ENCODE measurements at places on chromosomes 7 and 10.
A peak's percentile ranks its signal among the peaks of the same experiment; 100 is the strongest.

DNA sequence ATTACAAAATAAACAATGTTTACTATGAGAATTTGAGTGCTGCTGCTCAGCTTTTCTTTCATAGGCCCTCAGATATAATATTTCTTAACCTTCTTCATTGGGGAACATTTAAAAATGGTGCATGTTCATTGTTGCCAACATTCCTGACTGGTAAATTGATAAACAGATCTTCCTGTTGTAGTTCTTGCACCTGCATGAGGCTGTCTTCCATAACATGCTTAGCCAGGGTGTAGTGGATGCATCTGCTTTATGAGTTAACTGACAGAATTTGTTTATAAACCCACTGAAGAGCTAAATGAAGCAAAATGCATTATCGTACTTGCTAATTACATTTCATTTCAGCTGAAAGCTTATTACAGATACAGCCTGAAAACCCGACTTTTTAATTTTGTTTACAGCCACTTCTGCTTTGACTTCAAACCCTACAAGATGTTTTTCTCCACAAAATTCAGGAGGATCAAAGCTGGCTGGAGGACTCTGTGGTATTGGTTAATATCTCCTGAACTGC, 177.2 kb downstream of the SEM1 start:
- DNase-seq, result no peak

DNA sequence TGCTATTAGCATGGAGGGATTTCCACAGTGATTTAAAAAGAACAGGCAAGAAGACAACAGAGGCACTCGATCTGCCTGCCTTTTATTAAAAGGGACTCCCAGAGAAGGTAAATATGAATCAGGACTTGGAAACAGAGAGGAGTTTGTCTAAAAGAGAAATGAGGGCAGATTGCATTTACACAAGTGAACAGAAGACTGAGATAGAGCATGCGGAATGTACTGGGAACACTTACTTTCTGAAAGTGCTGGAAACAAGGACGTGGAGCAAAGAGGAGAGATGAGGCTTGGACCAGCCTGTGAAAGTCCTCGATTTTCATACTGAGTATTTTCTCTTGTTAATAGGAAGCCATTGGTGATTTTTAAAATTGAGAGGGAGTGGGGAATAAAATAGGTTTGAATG, 35.7 kb downstream of the MEOX2 start:
- DNase-seq, result no peak

DNA sequence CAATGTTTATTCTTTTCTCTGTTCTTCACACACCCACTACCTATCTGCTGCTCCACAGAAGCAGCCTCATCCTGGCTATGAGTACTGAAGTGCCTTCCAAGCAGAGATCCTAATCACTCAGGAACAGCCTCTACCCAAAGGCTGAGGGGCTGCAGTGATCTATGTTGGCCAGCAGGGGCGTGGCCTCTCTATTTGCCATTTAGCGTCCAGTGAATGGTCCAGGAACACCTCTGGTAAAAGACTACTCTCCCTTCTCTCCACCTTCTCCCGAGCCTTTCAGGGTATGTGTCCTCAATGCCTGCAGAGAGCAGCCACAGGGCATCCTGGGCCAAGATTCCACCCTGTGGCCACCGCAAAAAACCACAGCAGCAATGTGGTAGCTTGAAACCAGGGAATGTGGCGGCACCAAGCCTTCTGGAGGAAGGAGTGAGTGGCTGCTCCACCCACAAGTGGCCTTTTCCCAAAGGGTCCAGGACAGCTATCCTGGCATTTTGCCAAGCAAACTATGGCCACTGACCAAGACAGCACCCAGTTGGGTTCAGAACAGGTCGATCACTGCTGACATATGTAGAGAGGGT, 70.9 kb downstream of the SYPL1 start:
- peak; percentile 23 for DNase-seq

DNA sequence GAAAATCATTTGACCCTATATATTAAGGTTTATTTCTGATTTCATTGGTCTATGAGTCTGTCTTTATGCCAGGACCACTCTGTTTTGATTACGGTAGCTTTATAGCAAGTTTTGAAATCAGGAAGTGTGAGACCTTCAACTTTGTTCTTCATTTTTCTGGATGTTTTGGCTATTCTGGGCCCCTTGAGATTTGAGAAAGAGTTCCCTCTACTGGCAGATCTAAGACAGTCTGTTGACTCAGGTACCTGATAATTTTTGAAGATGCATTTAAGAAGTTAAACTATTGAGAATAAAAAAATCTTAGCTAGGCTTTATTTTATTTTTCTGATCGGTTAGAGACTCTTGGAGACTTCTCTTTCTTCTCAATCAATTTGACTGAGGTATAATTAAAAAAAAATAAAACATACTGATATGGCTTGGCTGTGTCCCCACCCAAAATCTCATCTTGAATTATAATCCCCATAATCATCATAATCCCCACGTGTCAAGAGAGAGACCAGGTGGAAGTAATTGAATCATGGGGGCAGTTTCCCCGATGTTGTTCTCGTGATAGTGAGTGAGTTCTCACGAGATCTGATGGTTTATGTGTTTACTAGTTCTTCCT, 209.2 kb downstream of the SNX10 start:
- no peak for DNase-seq

DNA sequence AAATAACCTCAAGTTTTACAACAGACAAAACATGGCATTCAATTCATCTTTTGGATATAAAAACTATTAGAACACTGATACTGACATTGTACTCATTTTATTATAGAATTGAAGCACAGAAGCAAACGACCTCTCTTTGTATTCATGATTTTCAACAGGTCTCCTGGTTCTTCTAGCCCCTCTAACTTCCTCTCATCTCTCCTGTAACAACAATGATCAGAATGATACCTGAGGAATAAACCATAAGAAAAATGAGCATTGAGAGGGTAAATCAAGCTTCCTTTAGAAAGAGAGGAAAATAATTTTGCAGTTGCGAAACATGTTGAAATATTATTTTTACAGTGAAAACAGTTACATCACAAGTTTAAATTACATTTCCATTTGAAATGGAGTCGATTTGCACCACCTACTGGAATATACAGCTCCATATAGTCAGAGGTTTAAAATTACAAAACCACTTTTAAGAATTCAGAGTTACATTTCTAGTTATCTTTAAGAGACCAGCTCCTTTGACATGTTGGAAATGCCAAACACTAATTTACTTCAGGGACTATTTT, 17.5 kb upstream of the TEX36 start:
- DNase-seq, result no peak

DNA sequence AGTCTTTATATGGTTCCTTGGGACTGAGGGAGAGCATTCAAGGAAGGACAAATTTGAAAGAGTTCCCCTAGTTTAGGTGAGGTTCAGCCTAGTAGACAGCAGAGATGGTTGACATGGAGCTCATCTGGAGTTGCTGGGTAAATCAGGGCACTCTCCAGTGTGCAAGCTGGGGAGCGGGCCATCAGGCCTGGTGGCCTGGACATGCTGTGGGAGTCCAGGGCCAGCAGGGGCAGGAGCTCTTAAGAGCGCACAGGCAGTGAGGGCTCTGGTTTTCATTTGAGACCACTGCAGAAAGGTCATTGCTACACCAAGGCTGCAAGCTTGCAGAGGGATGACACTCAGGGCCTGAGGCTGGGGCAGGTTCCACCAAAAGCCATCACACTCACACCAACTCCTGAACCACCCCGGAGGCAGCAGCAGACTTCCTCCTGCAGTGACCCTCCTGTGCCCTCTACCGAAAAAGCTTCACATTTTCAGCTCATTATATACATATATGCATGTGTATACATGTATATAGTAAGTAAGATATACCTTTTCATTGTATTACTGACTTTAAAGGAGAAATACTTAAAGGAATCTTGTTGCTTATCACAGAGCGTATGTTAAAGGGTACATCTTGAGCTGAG, 39.5 kb downstream of the STEAP1B start:
- no peak for DNase-seq

DNA sequence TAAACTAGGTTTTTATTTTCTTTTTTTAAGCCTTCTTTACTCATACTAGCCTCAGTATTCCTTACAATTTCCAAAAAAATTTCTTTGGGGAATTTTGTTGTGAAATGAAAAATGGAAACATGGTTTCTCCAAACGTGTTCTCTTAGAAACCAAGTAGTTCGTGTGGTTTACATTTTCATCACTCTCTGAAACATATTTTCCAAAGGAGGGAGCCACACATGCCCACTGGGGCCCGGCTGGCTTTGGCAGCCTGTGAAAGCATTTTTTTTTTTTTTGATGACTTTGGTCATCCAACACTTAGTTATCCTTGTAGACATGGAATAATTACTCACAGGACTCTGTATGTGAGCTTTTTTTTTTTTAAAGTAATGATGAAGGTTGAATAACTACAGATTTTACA, 169.6 kb downstream of the C7orf25 start:
- no peak for DNase-seq

- DNase-seq, result no peak
These were observed 169.0 kb downstream of the CREB5 start for GRCh38 chr7:28581351-28581750.

DNA sequence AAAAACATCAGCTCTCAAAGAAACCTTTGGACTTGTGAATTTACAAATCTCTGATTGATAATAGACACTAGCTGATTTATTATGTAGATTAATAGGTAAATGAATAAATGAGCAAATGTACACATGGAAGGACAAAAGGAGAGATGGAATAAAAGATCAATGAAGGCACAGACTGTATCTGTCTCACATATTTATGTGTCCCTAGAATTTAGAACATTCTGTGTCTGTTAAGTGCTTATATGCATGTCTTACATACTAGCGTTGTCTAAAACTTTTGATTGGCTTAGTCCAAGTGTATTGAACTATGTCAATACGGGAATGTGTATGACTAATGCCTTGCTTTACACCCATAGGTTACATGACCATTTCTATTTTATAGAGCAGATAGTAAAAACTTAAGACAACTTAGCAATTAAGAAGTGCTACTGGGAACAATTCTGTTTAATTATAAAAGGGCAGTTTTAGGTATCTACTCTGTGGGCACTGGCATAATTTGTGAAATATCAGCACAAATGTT, 140.3 kb downstream of the PLXDC2 start:
- no peak for DNase-seq

- DNase-seq, result peak; percentile 66
These were observed 41.7 kb downstream of the FAS start for GRCh38 chr10:89032141-89032891.

- no peak for DNase-seq
These were observed 198.0 kb downstream of the PHF14 start for GRCh38 chr7:11171569-11172192.

- no peak for DNase-seq
These were observed 9.2 kb downstream of the IKZF5 start for GRCh38 chr10:122999347-122999746.

DNA sequence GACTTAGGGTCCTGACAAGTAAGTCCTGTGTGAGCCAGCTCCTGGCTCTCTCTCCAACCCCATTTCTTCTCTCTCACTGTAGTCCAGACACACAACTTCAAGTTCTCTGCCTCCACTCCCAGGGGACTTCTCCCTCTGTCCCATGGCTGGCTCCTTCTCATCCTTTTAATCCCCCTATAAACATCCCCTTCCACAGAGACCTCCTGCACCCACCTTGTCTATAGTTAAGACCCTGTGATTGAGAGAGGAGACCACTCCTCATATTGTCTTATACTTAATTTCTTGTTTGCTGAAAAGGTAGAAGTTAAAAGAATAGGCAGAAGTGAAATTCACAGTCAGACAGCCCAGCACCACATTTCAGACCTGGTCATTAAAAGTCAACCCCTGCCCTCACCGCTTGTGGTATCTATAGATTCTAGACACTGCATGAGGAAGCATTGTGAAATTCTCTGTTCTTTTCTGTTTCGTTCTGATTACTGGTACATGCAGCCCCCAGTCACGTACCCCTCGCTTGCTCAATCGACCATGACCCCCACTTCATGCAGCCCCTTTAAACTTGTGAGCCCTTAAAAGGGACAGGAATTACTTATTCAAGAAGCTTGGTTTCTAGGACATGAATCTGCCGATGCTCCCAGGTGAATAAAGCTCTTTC, 125.6 kb upstream of the FRMD4A start:
- DNase-seq, result no peak

GRCh38 chr10:21694631-21695030, 160.6 kb downstream of the MLLT10 start:
- no peak for DNase-seq

DNA sequence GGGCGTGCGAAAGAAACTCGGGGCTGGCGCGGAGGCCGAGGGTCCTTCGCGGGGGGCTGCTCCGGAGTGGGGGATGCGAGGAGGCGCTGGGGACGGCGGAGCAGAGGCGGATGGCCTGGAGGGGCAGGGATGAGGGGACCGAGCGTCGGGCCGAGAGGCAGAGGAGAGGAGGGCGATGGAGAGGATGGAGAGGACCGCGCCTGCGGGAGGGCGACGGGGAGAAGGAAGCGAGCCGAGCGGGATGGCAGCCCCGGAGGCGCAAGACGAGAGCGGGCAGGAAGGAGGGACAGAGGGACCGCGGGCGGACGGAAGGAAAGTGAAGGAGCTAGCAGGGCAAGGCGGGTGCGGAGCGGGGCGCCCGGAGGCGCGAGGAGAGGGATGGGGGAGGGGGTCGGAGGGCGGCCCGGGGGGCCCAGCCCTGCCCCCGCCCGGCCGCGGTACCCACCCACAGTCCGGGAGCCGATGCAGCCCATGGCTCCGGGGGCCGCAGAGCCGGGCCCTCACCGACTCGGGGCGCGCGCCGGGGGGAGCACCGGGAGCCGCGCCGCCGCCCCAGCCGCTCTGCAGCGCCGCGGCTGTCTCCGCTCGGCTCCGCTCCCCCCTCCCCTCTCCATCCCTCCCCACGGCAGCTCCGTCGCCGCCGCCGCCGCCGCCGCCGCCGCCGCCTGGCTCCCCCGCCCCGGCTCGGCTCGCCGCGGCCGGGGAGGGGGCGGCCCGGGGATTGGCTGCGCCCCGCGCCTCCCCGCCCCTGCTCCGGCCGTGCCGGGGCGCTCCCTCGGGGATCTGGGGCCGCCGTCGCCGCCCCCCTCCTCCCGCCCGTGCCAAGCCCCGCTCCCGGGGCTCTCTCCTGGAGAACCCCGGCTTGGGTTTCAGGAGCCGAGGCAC, at the start of gene FAM131B:
TSS of gene FAM131B (minus strand) at position 583 of the 885 bp plus-strand sequence. CDS start at position 473, 110 bp downstream.
- peak; percentile 23 for DNase-seq

DNA sequence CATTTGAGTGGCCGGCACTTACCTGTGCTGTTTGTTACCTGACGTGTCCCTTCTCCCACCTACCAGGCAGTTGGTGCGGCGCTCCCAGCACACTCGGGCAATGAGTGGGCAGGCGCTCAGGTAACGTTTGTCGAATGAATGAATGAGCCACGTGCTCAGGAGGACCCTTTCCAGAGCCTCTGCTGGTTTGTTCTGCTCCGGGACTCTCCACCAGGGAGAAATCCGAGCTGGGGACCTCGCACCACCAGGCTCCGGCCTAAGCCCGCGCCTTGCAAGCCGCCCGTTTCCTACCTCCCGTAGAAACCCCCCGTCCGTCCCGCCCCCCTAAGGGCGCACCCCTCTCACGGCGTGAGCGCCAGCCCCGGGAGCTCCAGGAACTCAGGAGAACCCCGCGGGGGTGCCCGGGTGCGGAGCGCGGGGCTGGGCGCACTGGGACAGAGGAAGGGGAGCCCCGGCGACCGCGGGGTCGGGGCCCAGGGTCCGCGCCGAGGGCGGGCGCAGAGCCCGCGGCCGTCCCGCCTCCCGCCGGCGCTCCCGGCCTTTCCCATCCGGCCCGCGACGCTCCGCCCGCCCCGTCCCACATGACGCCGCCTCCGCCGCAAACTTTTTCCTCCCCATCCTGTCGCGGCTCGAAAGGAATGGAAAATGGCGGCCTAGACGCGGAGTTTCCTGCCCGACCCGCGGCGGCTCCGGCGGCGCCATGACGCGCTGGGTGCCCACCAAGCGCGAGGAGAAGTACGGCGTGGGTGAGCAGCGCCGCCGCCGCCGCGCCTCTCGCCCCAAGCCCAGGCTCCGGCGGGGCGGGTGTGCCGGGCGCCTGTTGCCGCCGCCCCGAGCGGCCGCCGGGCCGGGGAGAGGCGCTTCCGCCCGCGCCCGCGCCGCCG, at the start of gene DOCK1:
TSS of gene DOCK1 (plus strand) at position 611 of the 884 bp plus-strand sequence. CDS start at position 701, 90 bp downstream.
- no peak for DNase-seq

Data from stimulated activated CD4-positive, alpha-beta T cell treated with anti-CD3 and anti-CD28 coated beads, Interleukin-4, amount 100 ng/mL, for 1 hour (primary cell).